ENCODE measurements at places on chromosomes 5 and 9. TPM values are rescaled to one million over a fixed set of nuclear protein-coding genes. Genes with fewer than 3 reads are reported as not detected.

GRCh38 chr9:20621471-20622329 lies 599 bp downstream of the MLLT3 start:
- H3K4me3 ChIP-seq: peak overlapping the region; percentile 98
- H3K4me1 ChIP-seq: peaks cover 51% of the 10 kb centered on the region
- H3K36me3 ChIP-seq: no peaks in the 10 kb centered on the region

DNA sequence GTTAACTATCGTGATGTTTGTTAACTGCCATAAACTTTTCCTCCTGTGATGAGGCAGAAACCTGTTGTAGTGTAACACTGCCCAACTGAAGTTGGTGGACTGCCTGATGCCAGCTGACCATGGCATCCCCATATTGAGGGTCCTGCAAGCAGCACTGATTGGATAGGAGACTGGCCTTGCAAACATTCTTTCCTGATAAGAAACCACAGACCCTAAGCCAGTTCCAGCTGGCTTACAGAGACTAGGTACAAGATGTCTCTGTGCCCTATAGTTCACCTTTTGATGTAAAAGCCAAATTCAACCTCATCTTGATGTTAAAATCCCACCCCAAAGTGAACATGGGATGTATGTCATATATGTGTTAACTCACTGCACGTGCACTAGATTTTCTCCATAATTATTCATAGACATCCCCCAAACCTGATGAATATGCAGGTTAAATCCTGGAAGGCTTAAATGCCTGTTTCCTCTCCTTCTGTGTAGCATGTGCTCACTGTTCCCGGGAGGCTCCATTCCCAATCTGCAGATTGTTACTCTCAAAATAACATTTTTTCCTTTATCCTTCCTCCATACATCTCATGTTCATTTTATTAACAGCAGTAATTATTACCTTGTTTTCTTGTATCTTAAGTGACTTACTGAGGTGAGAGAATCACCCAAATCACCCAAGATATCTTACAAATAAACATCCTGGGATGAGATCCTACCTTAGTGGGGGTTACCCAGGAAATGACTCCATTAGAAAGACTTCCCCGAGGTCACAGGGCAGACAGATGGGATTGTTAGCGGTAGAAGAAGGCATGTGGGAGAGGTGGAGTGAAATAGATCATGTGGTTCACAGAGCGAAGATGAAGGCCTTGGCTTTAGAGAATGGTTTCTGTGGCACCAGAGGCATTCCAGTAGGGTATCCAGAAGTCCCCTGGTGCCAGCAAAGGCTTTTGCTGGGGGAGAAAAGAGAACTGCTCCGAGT lies 566.7 kb downstream of the CCDC171 start:
- H3K4me1 ChIP-seq: no peaks in the 10 kb centered on the region
- no peak overlapping the region for H3K4me3 ChIP-seq
- DNase-seq: no peak
- no peak overlapping the region for H3K27ac ChIP-seq
- peaks cover 1% of the 10 kb centered on the region for H3K27me3 ChIP-seq

- no peaks in the 10 kb centered on the region for H3K36me3 ChIP-seq
- H3K4me1 ChIP-seq: no peaks in the 10 kb centered on the region
- no peak for DNase-seq
- H3K4me3 ChIP-seq: no peak overlapping the region
These were observed 136.6 kb upstream of the TNC start for GRCh38 chr9:115254287-115255180.

DNA sequence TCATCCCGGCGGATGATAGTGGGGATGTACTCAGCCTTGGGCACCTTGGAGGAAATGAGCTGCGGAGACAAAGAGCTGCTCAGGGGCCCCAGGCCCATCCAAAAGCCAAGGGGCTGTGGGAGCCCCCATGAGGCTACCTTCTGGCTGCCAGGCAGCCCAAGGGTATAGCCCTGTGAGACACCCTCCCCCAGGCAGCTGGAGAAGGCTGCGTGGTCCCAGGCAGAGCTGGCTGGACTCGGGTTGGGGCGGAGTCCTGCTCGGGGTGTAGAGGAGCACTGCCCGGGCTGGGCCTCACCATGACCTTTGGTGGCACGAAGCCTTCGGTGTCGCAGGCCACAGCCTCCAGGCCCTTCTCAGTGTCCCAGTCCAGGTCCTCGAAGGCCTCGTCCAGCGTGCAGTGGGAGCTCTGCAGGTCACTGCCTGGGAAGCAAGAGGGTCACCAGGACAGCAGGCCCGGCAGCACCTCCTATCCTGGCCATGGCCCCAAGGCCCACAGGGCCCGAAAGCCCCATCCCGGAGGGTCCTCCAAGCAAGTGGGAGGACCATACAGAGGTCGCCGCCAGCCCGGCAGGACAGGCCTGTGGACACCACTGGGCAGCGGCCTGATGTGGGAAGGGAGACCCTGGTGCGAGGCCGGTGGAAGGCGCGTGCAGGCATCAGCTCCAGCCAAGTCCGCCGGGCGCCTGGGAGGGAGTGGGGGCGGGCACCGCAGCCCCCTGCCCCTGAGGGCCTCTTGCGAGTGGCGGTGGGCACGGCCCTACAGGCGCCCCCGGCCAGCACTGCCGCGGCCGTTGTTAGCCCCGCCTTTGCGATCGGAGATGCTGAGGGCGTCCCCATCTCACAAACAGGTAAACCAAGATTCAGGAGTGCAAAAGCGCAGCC lies 6.1 kb downstream of the NSMF start:
- H3K36me3 ChIP-seq: no peaks in the 10 kb centered on the region
- peak overlapping the region; percentile 64 for H3K4me3 ChIP-seq
- no peak for DNase-seq
- peaks cover 27% of the 10 kb centered on the region for H3K4me1 ChIP-seq
- no peak overlapping the region for H3K27ac ChIP-seq
- peaks cover 9% of the 10 kb centered on the region for H3K27me3 ChIP-seq

Gene PTGER4
- polyA plus RNA-seq: 111 TPM

DNA sequence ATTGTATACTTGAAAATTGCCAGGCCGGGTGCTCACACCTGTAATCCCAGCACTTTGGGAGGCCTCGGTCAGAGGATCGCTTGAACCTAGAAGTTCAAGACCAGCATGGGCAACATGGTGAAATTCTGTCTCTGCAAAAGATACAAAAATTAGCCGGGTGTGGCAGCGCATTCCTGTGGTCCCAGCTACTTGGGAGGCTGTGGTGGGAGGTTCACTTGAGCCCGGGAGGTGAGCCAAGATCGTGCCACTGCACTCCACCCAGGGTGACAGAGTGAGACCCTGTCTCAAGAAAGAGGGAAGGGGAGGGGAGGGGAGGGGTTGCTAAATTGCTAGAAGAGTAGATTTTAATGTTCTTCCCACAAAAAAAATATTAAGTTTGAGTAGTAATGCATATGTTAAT lies 53.2 kb downstream of the FNBP1 start:
- peaks cover 4% of the 10 kb centered on the region for H3K27me3 ChIP-seq
- peak overlapping the region; percentile 92 for H3K27ac ChIP-seq
- H3K4me1 ChIP-seq: peaks cover 81% of the 10 kb centered on the region
- DNase-seq: no peak
- H3K4me3 ChIP-seq: no peak overlapping the region

DNA sequence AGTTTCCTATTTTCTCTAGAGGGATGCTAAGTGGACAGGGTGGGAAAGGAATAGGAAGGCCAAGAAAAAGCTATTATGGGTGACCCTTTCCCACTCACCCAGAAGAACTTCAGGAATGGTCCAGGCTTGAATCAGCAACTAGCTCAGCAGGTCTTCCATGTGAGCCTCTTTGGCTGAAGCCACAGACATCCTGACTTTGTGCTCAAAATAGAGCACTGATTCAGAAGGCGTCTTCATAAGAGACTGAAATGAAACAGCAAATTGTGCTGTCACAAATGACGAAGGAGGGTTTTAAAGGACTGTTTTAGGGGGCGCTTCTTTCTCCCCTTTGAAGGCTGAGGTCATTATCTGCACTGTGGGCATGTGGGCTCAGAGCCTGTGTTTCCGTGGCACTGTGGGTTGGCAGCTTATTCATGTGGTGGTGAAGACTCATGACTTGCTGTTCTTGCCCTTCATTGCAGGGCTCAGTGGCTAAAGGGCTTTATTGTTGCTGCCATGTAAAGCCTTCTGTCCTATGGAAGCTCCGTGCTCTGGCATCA lies 65.8 kb upstream of the NFIL3 start:
- peak; percentile 44 for DNase-seq
- H3K36me3 ChIP-seq: no peaks in the 10 kb centered on the region
- H3K27me3 ChIP-seq: peaks cover 9% of the 10 kb centered on the region
- peaks cover 8% of the 10 kb centered on the region for H3K4me1 ChIP-seq

Gene ANKRD55
- not detected for polyA plus RNA-seq

GRCh38 chr9:76662476-76663281 lies 101.6 kb upstream of the PCA3 start:
- peaks cover 15% of the 10 kb centered on the region for H3K4me1 ChIP-seq
- H3K36me3 ChIP-seq: peaks cover 3% of the 10 kb centered on the region
- H3K27ac ChIP-seq: no peak overlapping the region
- H3K4me3 ChIP-seq: no peak overlapping the region

DNA sequence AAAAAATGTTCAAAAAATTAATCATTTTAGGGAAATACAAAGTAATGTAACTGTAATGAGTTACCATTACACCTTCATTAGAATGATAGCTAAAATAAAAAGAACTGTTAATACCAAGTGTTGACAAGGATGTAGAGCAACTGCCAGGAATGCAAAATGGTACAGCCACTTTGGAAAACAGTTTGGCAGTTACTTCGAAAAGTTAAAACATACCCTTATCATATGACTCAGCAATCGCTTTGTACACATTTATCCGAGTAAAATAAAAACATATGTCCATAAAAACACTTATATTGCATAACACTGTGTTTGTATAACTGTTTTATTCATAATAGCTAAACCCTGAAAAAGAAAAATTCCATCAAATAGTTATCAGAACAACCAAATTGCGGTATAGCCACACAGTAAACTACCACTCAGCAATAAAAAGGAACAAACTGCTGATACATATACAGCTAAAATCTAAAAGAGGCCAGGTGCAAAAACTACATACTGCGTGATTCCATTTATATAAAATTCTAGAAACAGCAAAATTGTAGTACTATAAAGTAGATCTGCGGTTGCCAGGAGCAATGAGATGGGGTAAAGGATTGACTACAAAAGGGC lies 61.7 kb downstream of the RFX3 start:
- no peaks in the 10 kb centered on the region for H3K27me3 ChIP-seq
- no peak overlapping the region for H3K4me3 ChIP-seq
- H3K27ac ChIP-seq: no peak overlapping the region
- peaks cover 3% of the 10 kb centered on the region for H3K36me3 ChIP-seq
- DNase-seq: no peak

GRCh38 chr5:138962614-138963370 lies 87.7 kb upstream of the LRRTM2 start:
- no peak overlapping the region for H3K4me3 ChIP-seq
- peaks cover 3% of the 10 kb centered on the region for H3K27me3 ChIP-seq
- no peak for DNase-seq
- H3K4me1 ChIP-seq: no peaks in the 10 kb centered on the region

GRCh38 chr5:8383616-8384015 lies 514.7 kb downstream of the MTRR start:
- no peaks in the 10 kb centered on the region for H3K27me3 ChIP-seq
- H3K36me3 ChIP-seq: no peaks in the 10 kb centered on the region
- DNase-seq: no peak
- no peak overlapping the region for H3K4me3 ChIP-seq
- H3K27ac ChIP-seq: no peak overlapping the region

- H3K4me3 ChIP-seq: no peak overlapping the region
- no peak for DNase-seq
- no peaks in the 10 kb centered on the region for H3K36me3 ChIP-seq
- no peak overlapping the region for H3K27ac ChIP-seq
- H3K4me1 ChIP-seq: peaks cover 29% of the 10 kb centered on the region
- no peaks in the 10 kb centered on the region for H3K27me3 ChIP-seq
These were observed 395.0 kb downstream of the MLLT3 start for GRCh38 chr9:20227166-20227874.

Gene MEIKIN
- not detected for polyA plus RNA-seq

DNA sequence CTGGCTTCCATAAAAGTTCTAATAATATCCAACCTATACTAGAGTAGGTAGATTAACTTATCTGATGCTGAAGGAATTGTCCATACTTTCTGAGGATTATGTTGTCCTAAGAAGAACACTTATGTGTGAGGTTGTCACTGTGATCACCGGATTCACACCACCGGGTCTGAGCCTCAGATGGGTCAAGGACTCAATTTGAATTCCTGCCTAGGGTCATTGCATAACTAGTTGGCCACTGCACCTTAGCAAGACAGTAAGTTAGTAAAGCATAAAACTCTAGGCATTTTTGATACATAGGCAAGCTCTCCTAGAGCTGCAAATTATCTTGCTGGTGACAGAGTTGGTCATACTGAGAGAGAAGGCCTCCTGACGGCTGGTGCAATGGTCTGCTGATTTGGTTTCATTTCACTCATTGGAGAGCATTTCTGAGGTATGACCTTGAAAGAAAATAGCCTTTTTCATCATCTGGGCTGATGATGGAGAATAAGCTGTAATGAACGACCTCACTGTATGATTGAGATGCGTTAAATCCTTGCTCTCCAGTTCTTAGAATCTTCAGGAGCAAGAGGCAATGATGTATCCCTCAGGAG lies 72.0 kb upstream of the CKMT2 start:
- peaks cover 8% of the 10 kb centered on the region for H3K4me1 ChIP-seq
- no peak for DNase-seq
- H3K27me3 ChIP-seq: no peaks in the 10 kb centered on the region
- no peak overlapping the region for H3K27ac ChIP-seq
- no peak overlapping the region for H3K4me3 ChIP-seq

- H3K27ac ChIP-seq: no peak overlapping the region
These were observed 102.8 kb downstream of the RXRA start for GRCh38 chr9:134429007-134429406.

Measured in immature natural killer cell (primary cell).